ENCODE measurements at places on chromosomes 13 and 19. TPM values are rescaled to one million over a fixed set of nuclear protein-coding genes. Genes with fewer than 3 reads are reported as not detected.

- no peak for DNase-seq
Measured at GRCh38 chr13:27728271-27728670, 64.0 kb upstream of the GSX1 start.

DNA sequence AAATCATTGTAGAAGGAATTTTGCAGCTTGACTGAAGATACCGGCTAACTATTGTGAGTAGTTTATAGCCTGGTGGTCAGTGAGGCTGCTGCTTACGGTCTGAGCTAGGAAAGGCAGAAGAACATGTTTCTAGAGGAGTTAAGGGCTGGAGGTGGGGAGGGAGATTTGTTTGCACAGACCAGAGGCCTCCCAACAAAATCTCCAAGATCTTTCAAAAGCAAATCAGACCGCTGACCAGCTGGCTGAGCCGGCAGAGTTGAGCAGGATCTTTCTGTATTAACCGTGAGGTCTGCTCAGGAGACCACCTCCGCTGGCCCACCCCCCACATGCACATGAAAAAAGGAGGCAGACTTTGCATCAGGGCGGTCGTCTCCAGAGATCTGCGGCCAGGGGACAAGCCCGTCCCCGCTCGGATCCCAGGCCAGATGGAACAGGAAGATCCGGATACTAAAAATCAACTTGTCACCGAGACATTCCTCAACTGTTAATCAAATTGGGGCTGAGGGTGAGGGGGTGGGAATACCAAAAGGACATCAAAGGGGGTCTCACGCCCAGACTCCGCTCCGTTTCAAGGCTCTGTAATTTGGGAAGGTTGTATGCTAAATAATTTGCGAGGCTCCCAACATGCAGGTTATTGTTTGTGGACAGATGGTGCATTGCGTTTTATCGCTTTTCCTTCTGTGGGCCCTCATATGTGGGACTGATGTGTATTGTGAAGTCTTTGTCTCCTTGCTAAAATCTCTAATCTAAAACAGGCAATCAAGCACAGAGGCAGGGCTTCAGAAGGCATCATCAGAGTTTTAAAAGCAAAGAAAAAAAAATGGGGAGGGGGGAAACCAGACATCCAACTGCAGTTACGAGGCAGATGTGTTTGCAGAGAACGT lies 319.0 kb downstream of the ZNF536 start:
- DNase-seq: no peak

DNA sequence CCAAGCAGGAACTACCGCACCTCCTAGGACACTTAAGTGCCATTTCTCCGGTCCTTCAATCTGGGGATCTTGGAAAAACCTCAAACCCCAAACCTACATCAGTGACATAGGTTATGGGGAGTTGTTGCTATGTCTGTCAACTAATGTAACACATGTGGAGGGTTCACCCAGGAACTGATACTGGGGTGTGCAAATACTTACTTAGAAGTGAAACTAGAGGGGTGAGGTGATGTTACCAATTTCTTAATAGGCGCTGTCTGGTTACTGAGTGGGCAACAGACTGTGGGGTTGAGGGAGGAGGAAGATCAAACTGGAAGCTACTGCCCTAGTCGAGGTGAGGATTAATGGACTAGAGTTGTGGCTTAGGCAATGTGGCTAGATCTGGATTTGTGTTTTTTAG lies 1.9 kb downstream of the ZNF586 start:
- no peak for DNase-seq

DNA sequence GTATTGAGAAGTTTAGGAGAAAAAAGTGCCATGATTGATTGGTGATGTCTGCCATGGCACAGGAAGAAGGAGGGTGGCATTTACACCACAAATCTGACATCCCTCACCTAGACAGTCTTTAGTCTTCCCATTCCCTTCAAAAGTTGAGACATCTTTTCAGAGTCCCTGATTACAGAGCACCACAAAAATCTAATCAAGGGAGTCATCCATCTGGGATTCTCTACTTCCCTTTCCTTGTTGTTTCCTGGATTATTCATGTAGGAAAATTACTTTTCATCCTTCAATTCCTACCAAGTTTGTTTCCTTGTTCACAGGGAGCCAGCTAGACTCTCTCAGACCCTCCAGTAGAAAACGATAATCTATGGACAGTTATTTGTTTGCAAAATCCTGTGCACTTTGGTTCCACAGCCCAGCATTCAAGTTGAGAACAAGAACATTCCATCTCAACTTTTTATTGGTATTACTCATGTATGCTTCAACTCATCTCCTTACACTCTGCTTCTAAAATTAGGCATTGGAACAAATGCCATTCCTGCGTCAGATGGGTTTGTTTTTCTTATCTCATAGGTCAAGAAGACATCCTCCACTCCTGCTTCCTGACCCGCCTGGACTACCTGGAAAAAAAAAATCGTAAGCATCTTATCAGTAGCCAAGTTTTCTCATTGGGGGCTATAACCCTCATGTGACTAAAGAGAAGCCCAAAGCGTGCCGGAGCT lies 259.9 kb downstream of the FOXO1 start:
- DNase-seq: no peak

- DNase-seq: no peak
Measured at GRCh38 chr13:36950330-36950729, 30.3 kb upstream of the SMAD9 start.

DNA sequence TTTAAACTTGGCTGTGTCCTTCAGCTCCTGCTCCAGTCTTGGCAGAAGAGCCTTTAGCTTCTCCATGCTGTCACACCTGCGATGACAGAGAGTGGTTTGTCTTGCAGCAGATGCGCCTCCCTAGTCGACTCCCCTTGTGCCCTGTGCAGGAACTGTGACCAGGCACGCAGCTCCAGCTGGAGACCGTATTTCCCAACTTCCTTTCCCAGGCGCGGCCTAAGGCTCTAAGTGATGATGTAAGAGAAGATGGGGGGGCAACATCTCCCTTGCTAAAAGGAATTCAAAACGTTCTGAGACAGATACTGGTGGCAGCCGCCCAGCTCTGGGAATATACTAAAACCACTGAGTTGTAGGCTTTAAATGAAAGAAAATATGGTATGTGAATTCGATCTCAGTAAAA lies 16.3 kb downstream of the DCUN1D2 start:
- no peak for DNase-seq

- peak; percentile 55 for DNase-seq
Measured at GRCh38 chr13:48731957-48732569, 78.3 kb downstream of the CYSLTR2 start.

DNA sequence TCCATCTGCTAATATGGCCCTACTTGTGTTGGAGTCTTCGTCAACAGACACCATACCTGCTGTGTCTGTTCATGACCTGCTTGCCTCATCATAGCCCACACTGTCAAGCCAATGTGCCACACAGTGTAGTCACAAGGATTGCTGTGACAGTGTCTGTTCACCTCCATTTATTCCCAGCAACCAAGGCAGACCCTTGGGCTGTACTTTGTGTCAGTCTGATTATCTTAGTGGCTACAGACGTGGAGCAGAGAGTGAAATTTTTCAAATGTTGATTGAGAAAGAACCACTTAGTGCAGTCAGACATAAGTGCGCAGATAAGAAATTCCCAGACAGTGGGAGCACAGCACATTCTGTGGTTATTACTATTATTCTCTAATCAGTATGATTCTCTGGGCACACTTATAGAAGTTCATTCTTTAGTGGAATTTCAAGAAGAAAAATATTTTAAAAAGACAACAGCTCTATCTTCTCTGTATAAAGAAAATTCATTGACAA lies 184.6 kb downstream of the GPC6 start:
- DNase-seq: no peak

DNA sequence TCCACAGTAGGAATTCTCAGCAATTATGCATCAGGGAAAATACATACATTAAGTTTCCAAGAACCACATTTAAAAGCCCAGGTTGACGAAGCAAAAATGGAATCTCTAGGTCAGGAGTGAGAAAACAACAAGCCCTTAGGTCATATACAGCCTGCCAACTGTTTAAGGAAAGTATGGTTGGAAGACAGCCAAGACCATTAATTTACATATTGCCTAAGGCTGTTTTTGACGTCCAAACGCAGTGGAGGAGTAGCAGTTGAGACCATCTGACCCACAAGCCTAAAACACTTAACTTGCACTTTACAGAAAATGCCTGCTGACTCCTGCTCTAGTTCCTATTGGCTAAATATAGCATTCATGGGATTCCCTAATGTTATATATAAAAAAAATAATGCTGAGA lies 299.0 kb downstream of the ITGBL1 start:
- no peak for DNase-seq

Gene ZNF528
- total RNA-seq: 4.5 TPM

Gene ZNF628
- 11.0 TPM for total RNA-seq

Gene GRK1
- total RNA-seq: not detected

Gene SLC17A7
- total RNA-seq: not detected

All from activated T-cell treated with anti-CD3 and anti-CD28 coated beads, Interleukin-2, amount 50 U/mL, for 4 hours (primary cell).